ENCODE measurements at places on chromosomes 7 and 10.

GRCh38 chr7:43645699-43646226 is 62.9 kb downstream of the STK17A start:
- no peak for DNase-seq

GRCh38 chr10:93553482-93554315 is 12.8 kb upstream of the FFAR4 start:
- no peak for DNase-seq

- no peak for DNase-seq
Measured at GRCh38 chr7:6178298-6179029, 94.0 kb downstream of the CYTH3 start.

- no peak for DNase-seq
Measured at GRCh38 chr7:23011222-23011924, 2.6 kb downstream of the HYCC1 start.

DNA sequence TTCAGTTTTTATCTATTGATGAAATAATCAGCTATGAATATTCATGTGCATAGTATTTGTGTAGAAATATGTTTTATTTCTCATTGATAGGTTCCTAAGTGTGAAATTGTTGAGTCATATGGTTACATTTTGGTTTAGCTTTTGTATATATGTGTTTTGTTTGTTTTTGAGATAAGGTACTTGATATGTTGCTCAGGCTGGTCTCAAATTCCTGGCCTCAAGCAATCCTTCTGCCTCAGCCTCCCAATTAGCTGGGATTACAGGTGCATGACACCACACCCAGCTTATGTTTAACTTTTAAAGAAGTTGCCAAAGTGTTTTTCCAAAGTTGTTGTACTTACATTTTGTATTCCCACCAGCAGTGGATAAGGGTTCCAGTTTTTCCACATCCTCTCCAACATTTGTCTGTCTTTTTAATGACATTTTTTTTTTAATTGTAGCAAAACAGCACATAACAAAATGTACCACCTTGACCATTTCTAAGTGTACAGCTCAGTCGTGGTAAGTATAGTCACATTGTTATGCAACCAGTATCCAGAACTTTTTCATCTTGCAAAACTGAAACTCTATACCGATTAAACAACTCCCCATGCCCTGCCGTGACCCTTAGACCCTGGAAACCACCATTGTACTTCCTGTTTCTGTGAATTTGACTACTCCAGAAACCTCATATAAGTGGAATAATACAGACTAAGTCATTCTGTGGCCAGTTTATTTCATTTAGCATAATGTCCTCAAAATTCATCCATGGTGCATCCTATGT is 12.6 kb upstream of the UBE2D1 start:
- no peak for DNase-seq

DNA sequence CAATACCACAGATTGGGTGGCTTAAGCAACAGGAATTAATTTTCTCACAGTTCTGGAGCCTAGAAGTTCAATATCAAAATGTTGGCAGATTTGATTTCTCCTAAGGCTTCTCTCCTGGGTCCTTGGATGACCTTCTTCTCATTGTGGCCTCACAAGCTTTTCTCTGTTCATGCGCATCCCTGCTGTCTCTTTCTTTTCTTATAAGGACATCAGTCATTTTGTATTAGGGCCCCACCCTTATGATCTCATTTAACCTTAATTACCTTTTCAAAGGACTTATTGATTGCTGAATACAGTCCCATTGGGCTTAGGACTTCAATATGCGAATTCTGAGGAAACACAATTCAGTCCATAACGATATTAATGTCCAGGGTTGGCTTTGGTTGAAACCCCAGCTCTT is 285.4 kb downstream of the HDAC9 start:
- no peak for DNase-seq

GRCh38 chr7:28272461-28272877 is 91.9 kb upstream of the JAZF1 start:
- peak; percentile 25 for DNase-seq

GRCh38 chr7:151361193-151361959 is 19.8 kb downstream of the NUB1 start:
- DNase-seq, result no peak

DNA sequence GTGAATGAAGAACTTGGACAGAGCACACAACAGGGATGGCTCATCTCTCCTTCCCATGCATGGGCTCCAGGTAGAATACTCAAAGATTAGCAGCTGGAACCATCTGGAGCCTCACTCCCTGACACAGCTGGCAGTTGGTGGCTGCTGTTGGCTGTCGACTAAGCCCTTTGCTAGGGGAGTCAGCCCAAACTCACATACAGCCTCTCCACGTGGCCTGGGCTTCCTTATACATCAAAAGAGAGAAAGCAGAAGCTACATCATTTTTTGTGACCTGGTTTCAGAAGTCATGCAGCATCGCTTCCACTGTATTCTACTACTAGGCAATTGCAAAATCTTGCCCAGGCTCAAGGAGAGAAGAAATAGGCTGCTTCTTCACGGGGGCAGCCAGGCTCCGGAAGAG is 24.4 kb downstream of the ASNS start:
- no peak for DNase-seq

DNA sequence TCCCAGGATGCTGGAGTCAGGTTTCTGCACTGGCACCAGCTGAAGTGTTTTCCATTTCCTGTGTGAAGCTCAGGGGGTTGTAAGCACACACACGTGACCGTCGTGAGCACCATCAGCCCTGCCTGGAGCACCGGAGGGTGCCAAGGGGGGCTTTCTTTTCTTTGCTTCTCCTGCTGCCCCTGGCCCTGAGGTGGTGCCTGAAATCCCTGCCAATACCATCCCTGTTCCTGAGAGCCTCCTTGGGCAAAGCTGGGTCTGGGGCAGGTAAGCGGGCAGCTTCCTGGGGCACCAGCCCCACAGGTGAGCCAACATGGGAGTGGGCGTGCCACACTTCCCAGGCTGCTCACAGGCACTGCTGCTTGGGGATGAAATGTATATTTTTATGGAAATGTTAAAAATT is 593.6 kb downstream of the DNAJB6 start:
- no peak for DNase-seq

DNA sequence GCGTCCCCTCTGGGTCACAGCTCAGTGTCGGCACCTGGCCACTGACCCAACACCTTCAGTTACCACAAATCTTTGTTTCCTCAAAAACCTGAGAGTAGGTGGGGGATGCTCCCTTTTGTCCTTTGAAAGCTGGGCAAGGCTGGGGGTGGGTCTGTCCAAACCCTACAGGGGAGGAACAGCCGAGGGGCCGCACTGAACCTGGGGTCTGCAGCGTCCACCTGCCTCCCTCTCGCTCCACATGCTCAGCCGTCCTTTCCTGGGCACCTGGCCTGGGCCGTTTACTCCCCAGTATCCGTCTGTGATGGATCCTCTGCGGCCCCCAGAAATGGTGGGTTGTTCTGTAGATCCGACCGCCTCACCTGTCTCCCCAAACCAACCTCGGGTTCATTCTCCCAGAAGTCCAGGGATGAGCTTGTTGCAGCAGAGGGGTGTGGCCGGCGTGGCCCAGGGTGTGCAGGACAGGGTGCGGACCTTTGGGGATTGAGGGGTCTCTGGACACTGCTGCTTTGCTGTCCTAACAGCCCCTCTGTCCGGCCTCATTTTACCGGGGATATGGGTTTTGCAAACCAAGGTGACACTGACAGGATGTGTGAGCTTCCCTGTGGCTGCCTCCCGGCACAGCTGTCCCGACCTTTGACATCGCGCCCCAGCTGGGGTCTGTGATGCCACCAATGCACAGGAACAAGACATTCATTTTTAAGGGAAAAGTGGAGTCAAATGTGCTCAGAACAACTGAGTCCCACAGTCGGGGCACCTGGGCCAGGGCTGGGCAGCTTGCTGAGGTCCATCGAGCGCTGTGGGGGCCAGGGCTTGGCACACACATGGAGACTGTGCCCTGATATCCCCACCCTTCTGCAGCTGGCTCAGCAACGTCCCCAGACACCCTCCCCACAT is 115.9 kb downstream of the VIPR2 start:
- no peak for DNase-seq
